ENCODE measurements at places on chromosomes 1 and 21.

DNA sequence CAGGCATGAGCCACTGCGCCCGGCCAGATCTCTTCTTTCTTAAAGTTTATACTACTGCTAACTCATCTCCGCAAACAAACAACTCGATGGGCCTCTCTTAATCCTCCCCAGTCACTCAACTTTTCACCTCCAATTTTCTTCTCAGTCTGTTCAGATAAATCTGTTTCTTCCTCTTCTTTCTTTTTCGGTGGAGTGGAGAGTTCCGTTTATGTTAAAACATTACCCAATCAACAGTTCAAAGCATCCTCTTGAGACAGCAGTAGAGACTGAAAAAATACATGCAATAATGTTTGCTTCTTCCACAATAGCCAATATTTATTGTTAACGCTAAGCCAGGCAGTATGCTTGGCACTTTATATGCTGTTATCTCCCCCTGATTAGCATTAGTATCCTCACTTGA, 1.4 kb upstream of the ANKRD13C start:
- DNase-seq, result no peak

DNA sequence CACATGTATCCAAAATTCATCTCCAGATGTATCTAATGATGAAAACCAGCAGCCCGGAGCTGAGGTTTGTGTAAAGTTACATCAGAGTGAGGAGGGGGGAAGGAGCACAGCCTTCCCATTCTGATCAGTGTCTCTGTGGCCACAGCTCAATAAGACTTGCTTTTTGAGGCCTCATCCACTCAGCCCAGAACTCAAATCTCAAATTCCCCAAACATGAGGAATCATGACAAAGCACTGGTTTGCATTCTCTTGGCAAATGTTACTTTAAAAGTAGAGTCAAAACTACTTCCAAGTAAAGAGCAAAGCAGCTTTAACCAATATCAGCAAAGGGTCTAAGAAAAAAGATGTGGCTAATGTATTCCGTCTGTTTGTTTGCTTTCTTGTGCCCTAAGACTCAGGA, 30.9 kb downstream of the CCN1 start:
- no peak for DNase-seq

- DNase-seq, result no peak
Observed at GRCh38 chr1:214228976-214229375, 52.0 kb upstream of the SMYD2 start.

DNA sequence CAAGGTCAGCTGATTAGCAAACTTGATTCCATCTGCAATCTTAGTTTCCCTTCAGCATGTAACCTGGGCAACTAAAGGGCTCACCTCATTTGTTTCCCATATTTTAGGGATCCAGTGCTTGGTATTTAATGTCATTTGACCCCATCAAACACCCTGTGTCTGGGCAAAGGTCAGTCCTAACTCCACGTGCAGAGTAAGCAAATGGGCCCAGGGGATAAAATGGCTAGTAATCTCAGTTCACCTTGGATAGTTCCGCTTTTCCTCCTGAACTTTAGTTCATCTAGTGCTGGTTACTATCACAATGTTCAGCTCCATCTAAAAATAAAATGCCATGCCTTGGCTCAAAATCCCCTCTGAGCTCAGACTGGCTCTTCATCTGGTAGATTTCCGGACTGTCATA, 19.5 kb downstream of the PRKAB2 start:
- DNase-seq, result no peak

- DNase-seq, result no peak
Observed at GRCh38 chr1:85229574-85230097, 28.8 kb upstream of the SYDE2 start.

DNA sequence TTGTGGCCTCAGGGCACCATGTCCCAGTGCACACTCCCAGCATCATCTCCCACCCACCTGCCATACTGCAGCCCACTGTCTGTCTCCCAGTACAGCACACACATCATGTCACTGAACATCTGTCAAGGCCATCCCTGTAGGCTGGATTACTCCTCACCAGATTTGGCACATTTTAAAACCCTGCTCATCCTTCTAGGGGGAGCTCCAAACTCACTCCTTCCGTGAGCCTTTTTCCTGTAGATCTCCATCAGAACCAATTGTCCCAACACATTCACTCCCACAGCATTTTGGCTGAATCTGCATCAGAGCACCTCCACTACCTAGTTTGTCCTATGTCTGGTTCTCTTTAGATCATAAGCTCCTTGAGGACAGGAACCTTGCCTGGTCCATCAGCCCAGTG, 58.6 kb upstream of the GRIK3 start:
- no peak for DNase-seq

- DNase-seq, result no peak
Observed at GRCh38 chr21:24025101-24025500, 1582.2 kb downstream of the MRPL39 start.

DNA sequence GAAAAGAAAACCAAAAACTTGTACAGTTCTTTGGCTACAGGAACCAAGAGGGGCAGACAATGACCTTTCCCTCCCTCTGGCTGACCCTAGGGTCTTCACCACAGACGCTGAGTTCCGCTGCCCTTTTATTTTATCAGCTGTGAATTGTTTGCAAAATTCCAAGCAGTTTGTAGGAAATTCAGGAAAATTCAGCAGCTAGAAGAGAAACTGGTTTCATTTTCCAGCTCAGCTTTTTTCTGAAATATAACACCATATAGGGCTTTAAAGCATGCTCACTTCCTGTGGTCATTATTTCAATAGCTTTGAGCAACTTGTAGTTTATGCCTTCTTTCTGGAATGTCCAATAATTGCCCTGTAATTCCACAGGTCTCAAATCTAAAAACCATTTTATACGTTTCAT, 5.5 kb upstream of the PIK3R3 start:
- no peak for DNase-seq

DNA sequence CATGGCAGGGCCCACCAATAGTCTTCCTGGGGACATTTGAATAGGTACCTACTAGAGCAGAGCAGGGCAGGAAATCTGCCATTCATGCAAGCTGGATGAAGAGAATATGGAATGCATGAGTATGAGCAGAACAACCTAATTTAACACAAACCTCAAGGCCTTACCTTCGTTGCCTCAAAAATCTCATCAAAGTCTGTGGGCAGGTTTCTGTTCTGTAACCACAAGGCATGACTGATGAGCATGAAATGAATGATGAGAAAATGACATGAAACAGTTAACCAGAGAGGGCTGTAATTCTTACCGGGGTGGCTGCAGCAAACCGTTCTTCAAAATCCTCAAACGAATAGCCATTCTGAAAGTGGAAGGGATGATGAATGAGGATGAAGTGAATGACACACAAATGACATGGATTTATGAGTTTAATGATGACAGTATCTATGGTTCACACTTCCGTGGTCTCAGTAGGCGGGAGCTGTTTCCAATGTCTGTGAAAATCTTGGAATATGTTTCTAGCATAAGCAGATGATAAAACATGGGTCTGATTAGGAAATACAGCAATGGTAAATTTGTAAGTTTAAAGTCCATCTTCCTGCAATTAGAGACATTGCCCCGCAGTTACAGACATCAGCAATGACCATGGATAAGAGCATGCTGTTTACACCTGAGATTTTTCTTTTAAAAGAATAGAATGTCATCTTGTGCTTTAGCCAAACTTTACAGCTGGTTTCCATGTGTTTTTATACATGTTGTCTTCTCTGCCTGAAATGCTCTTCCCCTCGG, 67.6 kb upstream of the C8B start:
- no peak for DNase-seq

DNA sequence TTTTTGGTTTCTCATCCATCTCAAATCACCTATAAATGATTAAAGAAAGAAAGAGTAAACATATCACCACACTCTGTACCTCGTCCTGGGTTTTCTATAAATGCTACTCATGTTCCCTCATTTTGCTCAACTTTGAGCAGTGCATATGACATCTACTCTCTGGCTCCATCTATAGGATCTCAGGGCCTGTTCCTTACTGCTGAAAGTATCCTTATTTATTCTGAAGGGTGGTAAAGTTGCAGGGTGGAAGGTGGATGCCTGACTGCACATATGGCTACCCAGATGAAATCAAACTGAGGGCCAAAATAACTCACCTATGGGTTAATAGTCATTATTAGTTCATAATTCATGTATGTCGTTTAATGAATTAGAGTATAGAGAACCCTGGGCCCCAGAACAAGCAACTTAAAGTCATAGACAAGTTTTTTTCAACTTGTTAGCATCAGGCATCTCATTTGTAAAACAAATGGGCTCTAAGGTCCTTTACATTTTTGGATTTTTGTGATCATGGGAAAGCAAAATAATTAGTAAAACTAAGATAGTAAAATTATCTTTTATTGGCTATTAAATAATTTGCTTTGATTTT, 46.5 kb downstream of the NCF2 start:
- DNase-seq, result no peak

GRCh38 chr1:15305468-15305770, 58.4 kb downstream of the FHAD1 start:
- DNase-seq, result no peak

DNA sequence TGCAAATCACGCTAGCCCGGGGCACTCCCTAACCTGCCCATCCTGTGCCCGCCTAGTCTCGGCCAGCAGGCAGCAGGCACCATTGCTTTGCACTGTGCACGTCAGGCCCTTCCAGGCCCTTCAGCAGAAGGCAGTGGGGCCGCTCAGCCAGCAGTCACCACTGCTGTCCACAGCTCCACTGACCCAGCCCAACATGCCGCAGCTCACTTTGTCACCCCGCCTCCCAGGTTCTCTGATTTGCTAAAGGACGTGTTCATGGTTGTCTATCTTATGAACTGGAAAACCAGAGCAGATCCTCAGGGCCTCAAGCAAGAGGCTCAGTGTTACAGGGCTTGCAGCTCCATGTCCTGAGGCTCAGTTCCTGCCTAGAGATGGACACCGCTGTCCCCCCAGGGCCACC, 14.2 kb upstream of the SPOCD1 start:
- DNase-seq, result no peak

DNA sequence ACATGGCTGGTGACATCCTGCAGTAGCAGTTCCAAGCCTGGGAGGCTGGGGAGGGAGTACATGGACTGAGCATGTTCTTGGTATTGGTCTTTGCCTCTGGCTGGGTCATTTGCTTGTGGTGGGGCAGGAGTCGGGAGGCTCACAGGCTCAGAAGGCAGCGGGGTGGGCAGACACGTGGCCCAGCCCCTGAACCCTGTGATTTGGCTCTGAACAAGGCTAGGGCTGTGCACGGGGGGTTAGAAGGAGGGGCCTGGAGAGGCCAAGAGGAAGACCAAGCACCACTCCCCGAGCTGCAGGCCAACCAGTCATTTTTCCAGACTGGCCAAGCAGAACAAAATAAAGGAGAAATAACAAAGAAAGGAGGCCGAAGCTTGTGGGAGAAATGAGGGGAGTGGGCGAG, 9.7 kb upstream of the PRELP start:
- DNase-seq, result no peak

DNA sequence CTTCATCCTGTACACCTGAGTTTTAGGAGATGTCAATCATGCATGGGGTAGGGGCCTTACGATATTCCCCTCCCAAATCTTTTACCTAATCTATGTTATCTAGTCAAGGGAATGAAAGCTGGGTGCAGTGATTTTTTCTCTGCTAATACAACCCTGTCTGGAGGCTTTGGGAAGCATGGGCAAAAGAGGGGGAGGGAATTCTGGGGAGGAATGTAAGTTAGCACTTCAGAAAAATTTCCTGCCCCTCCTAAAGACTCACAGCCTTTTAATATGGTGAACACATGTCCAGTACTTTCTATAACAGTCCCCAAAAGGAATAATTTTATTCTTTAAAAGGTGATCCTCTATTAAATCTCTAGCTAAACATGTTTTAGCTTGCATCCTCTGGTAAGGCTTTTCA, 25.6 kb upstream of the PRELP start:
- no peak for DNase-seq

DNA sequence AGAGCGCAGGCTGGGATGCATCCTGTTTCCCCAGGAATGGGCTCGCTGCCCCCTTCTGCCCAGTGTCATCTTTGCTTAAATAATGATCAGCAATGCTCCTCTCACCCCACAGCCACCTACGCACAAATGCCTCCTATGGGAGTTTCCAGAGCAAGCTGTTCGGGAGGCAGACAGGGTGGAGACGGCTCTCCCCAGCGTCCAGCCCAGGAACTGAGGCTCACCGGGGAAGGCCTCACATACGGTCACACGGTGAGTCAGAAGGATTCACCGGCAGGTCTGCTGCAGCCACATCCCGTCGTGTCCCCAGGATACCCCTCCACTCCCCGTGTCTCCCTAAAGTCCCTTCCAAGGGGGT, 40.3 kb upstream of the RUNX3 start:
- DNase-seq, result no peak

DNA sequence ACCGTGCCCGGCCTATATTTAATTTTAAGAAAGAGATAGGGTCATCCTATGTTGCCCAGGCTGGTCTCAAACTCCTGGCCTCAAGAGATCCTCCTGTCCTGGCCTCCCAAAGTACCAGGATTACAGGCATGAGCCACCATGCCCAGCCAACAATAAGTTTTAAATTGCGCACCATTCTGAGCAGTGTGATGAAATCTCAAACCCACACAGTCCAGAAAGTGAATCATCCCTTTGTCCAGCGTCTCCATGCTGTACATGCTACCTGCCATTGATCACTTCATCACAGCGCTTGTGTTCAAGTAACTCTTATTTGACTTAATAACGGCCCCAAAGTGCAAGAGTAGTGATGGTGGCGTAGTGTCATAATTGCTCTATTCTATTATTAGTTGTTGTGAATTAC, 75.4 kb downstream of the APP start:
- DNase-seq, result no peak

- no peak for DNase-seq
Observed at GRCh38 chr1:41784531-41785274, 134.0 kb downstream of the HIVEP3 start.

- DNase-seq, result no peak
Observed at GRCh38 chr1:46599059-46599970, 4.8 kb downstream of the MKNK1 start.

DNA sequence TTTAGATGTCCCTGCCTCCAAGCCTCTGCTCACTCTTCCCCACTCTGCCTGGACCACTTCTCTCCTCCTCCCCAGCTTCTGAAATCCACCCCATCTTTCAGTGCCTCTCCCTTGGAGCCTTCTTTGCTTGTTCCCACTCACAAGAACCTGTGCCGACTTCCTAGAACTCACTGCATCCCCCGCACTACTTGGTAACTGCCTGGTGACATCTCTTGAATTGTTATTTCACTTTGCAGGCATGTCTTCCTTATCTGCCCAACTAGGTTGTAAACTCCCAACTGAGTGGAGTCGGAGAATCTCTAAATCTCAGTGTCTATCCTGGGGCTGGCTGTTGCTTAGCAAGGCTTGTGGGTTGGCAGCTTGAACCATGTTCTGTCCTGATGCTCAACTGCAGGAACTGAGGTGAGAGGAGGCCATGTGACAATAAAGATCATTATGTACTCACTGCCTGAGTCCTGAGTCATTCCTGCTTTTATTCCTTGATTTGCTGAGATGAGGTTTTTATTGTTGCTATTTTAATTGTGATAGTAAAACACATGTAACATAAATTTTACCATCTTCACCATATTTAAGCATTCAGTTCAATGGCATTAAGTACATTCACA, 3.9 kb downstream of the KPRP start:
- DNase-seq, result no peak

GRCh38 chr1:88877382-88877825, 14.0 kb downstream of the GTF2B start:
- DNase-seq, result no peak

DNA sequence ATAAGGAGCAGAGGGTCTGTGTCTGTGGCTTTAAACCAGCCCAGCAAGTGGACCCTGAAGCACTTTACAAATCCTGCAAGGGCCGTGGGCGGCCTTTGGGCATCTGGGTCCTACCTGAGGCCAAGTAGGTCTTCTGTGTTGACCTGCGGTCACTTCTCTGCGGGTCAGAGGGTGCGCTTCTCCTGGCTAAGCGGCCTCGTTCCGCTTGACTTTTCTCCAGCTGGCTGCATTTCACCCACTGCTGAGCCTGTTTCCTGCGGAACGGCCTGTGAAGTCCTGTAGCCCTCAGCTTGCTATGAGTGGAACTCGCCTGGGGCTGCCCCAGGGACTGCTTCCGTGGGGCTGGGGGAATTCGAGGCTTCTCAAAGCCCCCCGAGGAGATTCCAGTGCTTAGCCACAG, 43.3 kb downstream of the SLC37A1 start:
- DNase-seq, result peak; percentile 6
